ENCODE measurements at places on chromosomes 7 and 10.

DNA sequence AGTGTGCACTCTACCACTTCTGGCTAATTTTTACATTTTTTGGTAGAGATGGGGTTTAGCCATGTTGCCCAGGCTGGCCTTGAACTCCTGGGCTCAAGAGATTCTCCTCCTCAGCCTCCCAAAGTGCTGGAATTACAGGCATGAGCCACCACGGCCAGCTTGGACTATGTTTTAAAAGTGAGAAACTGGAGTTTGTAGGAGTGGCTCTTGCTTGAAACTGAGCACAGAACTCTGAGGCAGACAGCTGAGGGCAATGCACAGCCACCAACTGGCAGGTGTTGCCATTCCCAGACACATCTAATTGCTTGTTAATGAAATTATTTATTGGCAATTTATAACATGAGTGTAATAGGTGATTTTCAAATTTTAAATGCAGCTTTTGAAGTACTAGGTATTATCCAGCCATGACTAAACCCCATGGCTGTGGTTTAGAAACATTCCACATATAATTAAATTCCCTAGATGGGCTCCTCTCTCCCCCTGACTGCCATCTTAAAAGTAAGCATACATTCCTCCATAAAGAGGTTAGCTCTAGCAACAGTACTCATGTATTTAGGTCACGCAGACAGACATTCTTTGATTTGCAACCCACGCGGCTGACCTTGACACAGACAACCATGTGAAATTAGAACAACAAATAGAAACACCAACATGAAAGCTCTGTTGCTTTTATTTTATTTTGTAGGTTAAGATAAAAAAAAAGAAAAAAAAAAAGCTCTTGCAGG is 19.8 kb downstream of the PANK1 start:
- DNase-seq: no peak

GRCh38 chr7:1357601-1358271 is 101.5 kb downstream of the MICALL2 start:
- peak; percentile 57 for DNase-seq

- DNase-seq: no peak
These were observed 269.6 kb upstream of the NEBL start for GRCh38 chr10:21166557-21167287.

DNA sequence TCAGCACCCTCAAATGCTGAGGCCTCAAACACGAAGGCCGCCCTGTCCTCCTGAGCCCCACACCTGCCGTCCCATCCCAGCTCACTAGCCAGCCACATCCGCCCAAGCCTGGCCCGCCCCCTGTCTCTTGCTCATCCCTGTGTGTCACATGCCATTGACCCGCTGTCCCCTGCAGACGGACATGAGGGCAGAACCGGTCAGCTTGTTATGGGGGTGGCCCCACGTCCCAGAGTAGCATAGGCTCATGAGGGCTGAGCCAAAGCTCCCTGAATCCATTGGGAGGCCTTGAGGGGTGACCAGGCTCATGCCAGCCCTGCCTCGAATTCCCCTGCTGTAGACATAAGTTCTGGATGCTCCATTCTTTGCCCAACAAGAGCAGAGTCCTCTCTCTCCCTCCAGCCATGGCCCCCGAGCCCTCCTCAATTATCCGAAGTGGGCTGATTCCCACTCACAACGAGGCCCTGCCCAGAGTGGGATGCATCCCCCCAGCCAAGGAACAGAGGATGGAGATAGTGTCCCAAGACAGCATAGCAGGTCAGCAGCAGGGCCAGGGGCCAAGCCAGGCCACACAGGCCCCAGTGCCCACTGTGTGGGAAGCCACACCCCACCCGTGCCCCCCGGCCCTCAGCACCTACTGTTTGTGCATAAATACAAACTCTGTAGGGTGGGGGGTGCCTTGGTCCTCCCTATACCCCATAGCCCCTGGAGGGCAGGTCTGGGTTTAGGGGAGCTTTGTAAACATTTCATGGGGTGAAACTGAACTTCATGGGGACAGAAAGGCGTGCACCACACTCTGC is 42.1 kb downstream of the EBF3 start:
- DNase-seq: no peak

DNA sequence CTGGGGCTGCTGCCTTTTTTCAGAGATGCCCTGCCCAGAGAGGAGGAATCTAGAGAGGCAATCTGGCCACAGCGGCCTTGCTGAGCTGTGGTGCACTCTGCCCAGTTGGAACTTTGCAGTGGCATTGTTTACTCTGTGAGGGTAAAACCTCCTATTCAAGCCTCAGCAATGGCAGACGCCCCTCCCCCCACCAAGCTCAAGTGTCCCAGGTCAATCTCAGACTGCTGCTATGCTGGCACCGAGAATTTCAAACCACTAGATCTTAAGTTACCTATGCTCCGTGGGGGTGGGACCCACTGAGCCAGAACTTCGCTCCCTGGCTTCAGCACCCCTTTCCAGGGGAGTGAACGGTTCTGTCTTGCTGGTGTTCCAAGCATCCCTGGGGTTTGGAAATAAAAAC is 77.2 kb downstream of the EXOC4 start:
- DNase-seq: no peak

- no peak for DNase-seq
These were observed 54.5 kb upstream of the DDC start for GRCh38 chr7:50619684-50620083.

DNA sequence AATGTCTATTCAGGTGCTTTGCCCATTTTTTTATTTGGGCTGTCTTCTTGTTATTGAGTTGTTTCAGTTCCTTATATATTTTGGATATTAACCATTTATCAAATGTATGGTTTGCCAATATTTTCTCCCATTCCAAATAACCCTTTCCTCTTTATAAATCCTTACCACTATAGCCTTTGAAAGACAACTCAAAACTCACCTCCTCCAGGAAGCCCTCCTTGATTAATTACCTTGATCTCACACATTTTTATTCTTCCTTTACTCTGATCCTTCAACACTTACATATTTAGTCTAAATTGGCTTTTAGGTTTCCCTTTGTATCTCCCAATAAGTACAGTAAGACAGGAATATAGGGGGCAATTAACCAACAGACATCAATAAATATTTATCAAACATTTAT is 42.9 kb downstream of the NRCAM start:
- no peak for DNase-seq

GRCh38 chr10:101099901-101100300 is 31.2 kb upstream of the TLX1 start:
- no peak for DNase-seq

GRCh38 chr7:28739826-28740225 is 218.3 kb downstream of the TRIL start:
- DNase-seq: no peak

- no peak for DNase-seq
These were observed 153.0 kb upstream of the PRPS1L1 start for GRCh38 chr7:18180685-18181084.

DNA sequence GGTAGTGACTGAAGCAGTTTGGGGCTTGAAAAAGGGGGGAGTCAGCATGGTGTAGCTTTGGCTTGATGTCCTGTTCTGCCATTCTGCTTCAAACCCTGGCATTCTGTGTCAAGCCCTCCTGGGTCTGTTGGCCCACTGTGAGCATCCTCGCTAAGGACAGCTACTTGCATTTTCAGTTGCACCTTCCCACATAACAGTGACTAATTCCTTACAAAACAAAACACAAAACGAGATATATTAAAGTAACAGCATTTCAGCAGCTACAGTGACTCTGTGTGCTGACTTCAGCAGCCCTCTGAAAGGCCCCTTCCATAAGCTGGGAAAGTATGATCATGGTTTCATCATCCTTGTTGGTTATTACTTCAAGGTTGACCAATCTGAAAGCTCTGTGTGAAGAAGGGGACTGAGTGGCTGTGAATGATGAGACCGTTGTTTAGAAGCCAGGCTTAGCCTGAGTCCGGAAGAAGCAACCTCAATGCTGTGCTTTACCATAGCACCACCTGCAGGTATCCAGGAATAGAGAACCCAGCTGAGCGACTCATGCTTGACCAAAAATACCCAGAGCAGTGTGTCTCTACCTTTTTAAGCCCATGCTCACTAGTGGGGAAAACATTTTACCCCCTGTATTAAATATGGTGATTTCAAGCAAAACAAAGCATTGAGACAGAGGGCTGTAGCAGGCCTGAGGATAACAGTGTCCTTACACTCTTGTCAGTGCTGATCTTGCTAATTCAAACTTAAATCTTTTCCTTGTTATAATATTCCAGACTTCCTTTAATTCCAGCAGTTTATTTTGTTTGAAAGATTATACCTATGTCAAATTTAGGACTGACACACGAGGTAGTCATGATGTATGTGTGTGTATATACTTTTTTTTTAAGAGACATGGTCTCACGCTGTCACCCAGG is 42.6 kb upstream of the CC2D2B start:
- peak; percentile 45 for DNase-seq

DNA sequence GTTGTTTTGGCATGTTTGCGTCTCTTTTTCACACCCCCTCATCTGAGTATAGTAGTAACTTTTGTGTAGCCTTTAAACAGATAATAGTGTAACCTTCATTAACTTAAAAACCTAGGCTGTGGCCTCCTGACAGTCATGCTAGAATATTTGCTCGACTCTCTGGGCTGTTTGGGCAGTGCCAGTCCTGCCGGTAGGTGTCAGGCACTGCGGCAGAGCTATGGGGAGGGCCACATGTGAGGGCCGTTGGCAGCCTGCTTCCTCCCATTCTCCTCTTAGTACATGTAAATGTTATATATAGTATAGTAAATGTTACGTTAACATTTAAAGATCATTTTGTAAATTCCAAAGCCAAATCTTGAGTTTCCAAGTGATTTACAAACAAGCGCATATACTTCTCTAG is 26.1 kb downstream of the BCCIP start:
- DNase-seq: no peak

DNA sequence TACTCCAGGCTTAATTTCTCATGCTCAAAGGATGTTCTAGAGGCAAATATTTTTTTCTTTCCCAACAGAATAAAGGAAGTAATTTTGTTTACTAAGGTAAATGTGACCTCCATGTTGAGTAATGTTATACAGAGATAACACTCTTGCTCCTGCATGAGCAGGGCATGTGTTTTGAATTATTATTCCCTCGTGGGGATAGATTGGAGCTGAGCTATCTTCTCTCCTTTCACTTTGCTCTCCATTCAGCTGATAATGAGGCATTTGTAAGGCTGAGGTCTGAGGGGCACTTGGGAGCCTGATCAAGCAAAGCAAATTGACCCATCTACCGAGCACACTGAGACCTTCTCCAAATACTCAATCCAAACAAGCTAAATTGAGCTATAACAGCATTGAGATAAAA is 50.7 kb upstream of the GHITM start:
- DNase-seq: no peak

DNA sequence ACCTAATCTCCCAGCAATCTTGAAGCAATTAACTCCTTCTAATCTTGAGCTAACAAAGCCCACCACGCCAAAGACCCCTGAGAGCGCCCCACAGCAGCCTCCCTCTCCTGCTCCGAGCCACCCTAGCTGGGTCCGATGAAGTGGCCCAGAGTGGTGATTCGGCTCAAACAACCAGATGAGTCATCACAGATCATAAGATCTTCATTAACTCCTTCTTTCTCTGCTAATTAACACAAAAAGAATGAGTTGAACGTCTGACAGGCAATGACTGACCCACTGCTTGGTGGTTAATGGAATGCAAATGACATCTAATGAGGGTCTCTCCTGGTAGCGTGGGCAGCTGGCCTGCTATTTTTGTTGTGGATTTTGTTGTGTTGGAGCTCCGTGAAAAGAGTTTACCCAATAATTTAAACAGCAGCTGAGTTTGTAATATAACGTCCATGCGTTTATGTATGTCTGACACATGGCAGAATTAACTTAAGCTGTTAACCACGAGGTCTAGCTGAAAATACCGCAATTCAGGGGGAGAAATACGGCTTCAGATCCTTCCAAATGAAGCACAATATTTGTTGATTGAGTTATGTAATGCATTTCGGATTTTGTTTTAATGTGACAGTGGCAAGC is 161.4 kb downstream of the RAB11FIP2 start:
- no peak for DNase-seq

DNA sequence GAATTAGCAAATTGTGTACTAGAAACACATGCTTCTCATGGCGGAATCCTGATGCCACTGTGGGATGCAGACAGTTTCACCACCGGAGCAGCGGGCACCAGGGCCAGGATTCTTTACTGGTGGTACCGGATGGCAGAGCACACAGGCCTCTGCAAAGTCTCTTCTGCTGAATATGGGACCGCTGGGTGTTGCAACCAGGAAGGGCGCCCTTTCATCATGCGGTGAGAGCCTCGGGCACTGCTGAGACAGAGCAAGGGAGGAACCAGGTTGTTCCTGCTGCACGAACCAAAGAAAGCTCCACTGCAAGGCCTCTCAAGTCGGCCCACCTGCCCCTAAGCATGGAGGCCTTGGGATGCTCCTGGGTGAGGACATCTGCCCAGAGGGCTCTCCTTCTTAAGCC is 57.0 kb upstream of the NMT2 start:
- DNase-seq: no peak

DNA sequence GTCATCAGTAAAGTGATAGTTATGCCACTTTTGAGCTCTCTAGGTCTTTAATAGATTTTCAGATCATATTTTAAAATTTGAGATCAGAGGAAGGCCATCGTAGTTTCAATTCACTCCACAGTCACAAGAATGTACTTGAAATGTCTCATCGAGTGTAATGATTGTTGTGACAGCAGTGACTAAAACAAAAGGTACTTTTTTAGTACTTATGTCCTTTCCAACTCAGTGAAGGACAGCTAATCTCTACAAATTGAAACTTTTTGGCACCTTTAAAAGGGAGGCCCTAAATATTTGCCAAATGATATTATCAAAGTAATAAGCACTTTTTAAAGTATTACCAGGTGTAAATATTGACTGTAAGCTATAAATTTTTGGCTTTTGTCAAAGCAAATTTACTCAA is 702.9 kb upstream of the GRM3 start:
- DNase-seq: no peak

GRCh38 chr7:152158801-152159587 is 133.5 kb downstream of the GALNT11 start:
- DNase-seq: no peak

GRCh38 chr7:37690206-37690605 is 6.6 kb downstream of the GPR141 start:
- DNase-seq: no peak

GRCh38 chr7:116957874-116958273 is 4.6 kb downstream of the ST7 start:
- no peak for DNase-seq

DNA sequence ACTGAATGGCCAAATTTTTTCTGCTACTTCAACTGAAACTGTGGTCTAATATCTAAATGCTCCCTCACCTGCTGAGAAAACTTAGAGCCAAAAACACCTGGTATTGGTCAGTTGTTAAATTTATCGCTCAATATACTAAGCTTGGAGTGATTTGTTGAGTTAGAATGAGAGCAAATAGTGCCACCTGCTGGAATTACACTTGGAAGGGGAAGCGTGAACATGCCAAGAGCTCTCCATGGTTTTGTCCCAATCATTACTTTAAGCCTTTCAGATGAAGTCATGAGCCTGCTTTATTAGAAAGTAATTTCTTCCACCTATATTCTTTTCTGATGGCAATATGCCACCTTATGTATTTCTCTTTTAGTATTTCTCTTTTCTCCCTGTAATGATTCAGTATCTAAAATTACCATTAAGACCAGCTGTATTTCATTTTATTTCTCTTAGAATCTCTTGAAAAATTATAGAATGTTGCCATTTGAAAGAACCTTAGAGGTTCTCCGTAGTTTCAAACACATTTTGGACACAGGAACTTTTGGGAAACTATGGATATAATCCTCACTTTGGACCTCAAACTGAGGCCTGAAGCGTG is 447.8 kb upstream of the C7orf33 start:
- no peak for DNase-seq

- DNase-seq: no peak
These were observed 26.2 kb downstream of the DPY19L1 start for GRCh38 chr7:35011085-35011484.

GRCh38 chr10:97444212-97444611 is 1.6 kb downstream of the EXOSC1 start:
- DNase-seq: no peak

GRCh38 chr10:124694481-124695220 is 49.5 kb downstream of the FAM53B start:
- no peak for DNase-seq
